ENCODE measurements at places on chromosomes 5 and 9. TPM values are rescaled to one million over a fixed set of nuclear protein-coding genes. Genes with fewer than 3 reads are reported as not detected.

UBE2R2 gene
- total RNA-seq: 48.1 TPM

PDE6A gene
- total RNA-seq: not detected

DNA sequence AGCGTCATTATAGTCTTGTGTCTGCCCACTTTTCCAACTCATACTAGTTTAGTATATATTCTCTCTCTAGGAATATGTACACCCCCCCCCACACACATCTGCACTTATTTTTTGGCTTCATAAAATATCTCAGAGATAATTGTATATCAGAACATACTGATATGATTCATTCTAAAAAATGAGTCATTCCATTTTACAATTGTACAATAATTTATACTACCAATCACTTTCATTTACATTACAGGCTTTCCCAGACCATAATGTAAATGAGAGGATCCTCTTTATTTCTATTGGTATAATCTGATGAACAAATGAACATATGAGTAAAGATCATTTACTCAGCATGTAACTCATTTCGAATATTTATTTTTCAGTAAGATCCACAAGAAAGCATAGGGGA is 1842.9 kb upstream of the C9orf72 start:
- H3K27me3 ChIP-seq: no peaks in the 10 kb centered on the region
- no peaks in the 10 kb centered on the region for H3K4me1 ChIP-seq
- no peak for DNase-seq
- no peaks in the 10 kb centered on the region for H3K36me3 ChIP-seq

- no peak overlapping the region for H3K4me3 ChIP-seq
- no peaks in the 10 kb centered on the region for H3K4me1 ChIP-seq
- no peak for DNase-seq
Measured at GRCh38 chr9:119291554-119291953, 77.7 kb downstream of the BRINP1 start.

SLC36A2 gene
- total RNA-seq: not detected

SLC36A3 gene
- not detected for total RNA-seq

CNOT6 gene
- 33.5 TPM for total RNA-seq

GRCh38 chr9:137320555-137321384 is 18.7 kb upstream of the NRARP start:
- peaks cover 9% of the 10 kb centered on the region for H3K4me1 ChIP-seq
- no peaks in the 10 kb centered on the region for H3K27me3 ChIP-seq
- no peak overlapping the region for H3K4me3 ChIP-seq
- DNase-seq: no peak
- H3K27ac ChIP-seq: no peak overlapping the region

DNA sequence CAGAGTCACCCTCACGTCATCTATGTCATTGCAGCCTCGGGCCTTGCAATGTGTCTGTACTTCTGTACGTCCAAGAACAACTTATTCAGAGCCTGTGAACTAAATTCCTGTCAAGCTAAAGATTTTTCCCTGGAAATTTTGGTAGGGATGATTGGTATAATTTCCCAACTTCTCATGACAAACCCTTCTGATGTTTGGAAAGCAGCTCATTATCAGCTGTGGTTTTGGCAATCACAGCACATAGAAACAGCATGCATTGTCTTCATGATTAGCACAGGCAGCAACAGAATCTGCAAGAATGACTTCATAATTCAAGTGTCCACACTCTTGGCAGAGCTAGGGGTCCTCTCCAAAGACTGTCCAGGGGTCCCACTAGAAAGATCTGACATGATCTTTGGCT is 49.5 kb downstream of the APBA1 start:
- H3K4me3 ChIP-seq: no peak overlapping the region
- no peaks in the 10 kb centered on the region for H3K27me3 ChIP-seq
- no peak overlapping the region for H3K27ac ChIP-seq
- DNase-seq: no peak
- no peaks in the 10 kb centered on the region for H3K36me3 ChIP-seq

DNA sequence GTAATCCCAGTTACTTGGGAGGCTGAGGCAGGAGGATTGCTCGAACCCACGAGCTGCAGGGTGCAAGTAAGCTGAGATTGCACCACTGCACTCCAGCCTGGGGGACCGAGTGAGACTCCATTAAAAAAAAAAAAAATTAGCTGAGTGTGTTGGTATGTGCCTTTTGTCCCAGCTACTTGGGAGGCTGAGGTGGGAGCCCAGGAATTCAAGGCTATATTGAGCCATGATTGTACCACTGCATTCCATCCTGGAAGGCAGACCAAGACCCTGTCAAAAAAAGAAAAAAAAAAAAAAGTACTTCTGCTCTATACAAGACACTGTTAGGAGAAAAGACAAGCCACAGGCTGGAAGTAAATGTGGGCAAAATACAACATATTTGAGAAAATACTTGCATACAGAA is 68.5 kb upstream of the FBXW11 start:
- peaks cover 27% of the 10 kb centered on the region for H3K36me3 ChIP-seq
- no peak for DNase-seq
- H3K4me1 ChIP-seq: peaks cover 39% of the 10 kb centered on the region
- no peak overlapping the region for H3K27ac ChIP-seq

- DNase-seq: no peak
- no peaks in the 10 kb centered on the region for H3K27me3 ChIP-seq
- peak overlapping the region; percentile 53 for H3K27ac ChIP-seq
Measured at GRCh38 chr5:81718300-81718699, 32.6 kb downstream of the SSBP2 start.

GRCh38 chr5:42587096-42587723 is 164.0 kb downstream of the GHR start:
- H3K4me1 ChIP-seq: no peaks in the 10 kb centered on the region
- H3K36me3 ChIP-seq: no peaks in the 10 kb centered on the region
- peaks cover 8% of the 10 kb centered on the region for H3K27me3 ChIP-seq
- H3K4me3 ChIP-seq: no peak overlapping the region
- no peak for DNase-seq

DNA sequence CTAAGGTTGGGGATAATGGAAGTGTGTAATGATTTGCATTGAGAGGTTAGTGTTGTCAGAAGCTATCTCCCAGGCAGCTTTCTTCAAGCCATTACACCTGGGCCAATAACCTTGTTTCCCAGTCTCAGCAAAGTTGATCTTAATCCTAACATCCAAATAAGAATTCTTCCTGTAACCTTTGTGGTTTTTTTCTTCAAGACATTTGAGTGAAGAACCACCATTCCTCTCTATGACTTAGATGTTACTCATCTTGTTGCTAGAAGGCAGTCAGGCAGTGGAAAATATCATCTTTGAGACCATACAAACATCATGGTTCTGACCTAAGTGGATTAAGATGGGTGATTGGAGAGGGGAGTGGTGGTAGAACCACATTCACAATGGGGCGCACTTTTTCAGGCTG is 103.5 kb downstream of the NDUFAF2 start:
- peaks cover 7% of the 10 kb centered on the region for H3K36me3 ChIP-seq
- DNase-seq: no peak
- peaks cover 37% of the 10 kb centered on the region for H3K4me1 ChIP-seq

- DNase-seq: no peak
- peak overlapping the region; percentile 57 for H3K27ac ChIP-seq
- H3K4me1 ChIP-seq: peaks cover 30% of the 10 kb centered on the region
- peaks cover 50% of the 10 kb centered on the region for H3K36me3 ChIP-seq
- H3K4me3 ChIP-seq: no peak overlapping the region
Measured at GRCh38 chr5:446883-447263, 3.9 kb downstream of the EXOC3 start.

All from osteocyte (in vitro differentiated cells).